Esophagus mucosa (tissue), 1 donor: ENCODE measurements at places on chromosomes 3 and 15. TPM values are rescaled to one million over a fixed set of nuclear protein-coding genes. Genes with fewer than 3 reads are reported as not detected.

Gene FBN1
- total RNA-seq, result 6.9 TPM

Gene UBE2E1
- 96.6 TPM for total RNA-seq

Gene GPX1
- total RNA-seq, result 296 TPM

Gene BTD
- total RNA-seq, result 8.3 TPM

Gene RETNLB
- not detected for total RNA-seq

Gene EIF1B
- 19.5 TPM for total RNA-seq

Gene HYAL1
- 4.1 TPM for total RNA-seq

Gene RASL12
- total RNA-seq, result 1.5 TPM

Gene CHRNA3
- total RNA-seq, result 0.20 TPM

Gene LIPC
- total RNA-seq, result not detected

Gene WDR49
- 0.16 TPM for total RNA-seq

Gene CIDEC
- total RNA-seq, result not detected

Gene DISP2
- 0.28 TPM for total RNA-seq

Gene SGO1
- total RNA-seq, result 5.4 TPM

Gene PATL2
- total RNA-seq, result 1.2 TPM

Gene NEDD4
- 9.3 TPM for total RNA-seq

Gene NME9
- total RNA-seq, result not detected

Gene ZNF717
- 7.3 TPM for total RNA-seq

Gene SEC62
- 37.0 TPM for total RNA-seq

Gene NPAP1
- total RNA-seq, result not detected

Gene RTF1
- total RNA-seq, result 21.4 TPM

Gene VILL
- total RNA-seq, result 6.1 TPM

Gene THBS1
- total RNA-seq, result 16.3 TPM

Gene RASGRP1
- total RNA-seq, result 21.2 TPM

Gene RPP14
- 12.8 TPM for total RNA-seq

Gene MCF2L2
- 0.72 TPM for total RNA-seq

Gene PRR23C
- not detected for total RNA-seq
